ENCODE measurements at places on chromosomes 5 and 9.

DNA sequence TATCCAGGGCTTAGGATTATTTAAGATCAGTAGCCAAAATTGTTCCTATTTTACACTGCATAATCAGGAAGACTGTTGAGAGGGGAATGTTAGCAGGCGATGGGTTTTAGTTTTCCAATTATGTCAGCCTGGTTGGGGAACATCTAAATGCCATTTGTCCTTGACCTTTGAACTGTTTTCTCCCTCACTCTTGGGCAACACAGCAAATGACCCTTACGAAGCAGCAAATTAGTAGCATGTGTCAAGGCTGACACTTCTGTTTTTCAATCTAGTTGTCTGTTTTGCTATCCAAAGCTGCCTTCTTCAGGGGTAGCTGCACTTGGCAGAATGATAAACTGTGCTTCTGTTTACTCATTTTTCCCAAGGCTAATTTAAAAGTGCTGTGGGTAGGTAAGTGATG, 78.0 kb upstream of the AGXT2 start:
- no peak for DNase-seq

- no peak for DNase-seq
These were observed 27.6 kb downstream of the ACTL7A start for GRCh38 chr9:108889649-108890067.

DNA sequence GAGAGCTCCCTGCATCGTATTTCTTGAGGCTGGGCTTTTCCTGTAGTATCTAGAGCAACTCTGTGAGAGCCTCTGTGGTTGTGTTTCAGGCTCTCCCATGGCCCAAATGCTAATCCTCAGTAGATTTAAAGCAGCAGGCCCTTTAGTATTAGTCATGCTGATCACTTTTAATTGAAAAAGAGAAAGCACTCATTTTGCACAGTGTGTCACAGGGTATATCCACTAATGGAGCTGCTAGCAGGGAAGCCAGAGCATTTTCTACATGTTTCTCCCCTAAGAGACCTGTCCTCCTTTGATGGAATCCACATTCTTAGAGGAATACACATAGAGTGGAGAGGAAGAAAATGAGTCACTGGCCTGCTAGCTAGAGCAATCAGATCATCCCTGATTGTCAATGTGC, 348.5 kb downstream of the TMEM232 start:
- no peak for DNase-seq

GRCh38 chr5:74212336-74212735, 428.2 kb downstream of the ENC1 start:
- no peak for DNase-seq

GRCh38 chr5:164504141-164504772, 998.8 kb downstream of the MAT2B start:
- no peak for DNase-seq

DNA sequence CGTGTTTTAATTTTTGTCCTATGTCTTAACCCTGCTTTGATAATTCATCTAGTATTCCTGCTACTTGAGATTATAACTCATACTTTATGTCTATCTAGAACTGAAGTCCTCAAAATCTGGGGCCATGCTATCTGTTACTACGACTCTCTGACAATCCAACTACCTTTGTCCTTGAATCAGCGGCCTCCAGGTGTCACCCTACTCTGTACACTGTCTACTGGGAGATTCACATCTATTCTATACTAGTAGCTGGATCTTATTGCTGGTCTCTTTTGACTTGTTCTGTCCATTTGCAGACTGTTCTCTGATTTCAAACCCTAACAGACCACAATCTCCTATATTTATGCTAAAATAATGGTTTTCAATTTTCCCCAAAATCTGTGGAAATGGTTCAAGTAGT, 225.5 kb upstream of the ELAVL2 start:
- DNase-seq = no peak

- DNase-seq = no peak
These were observed 142.9 kb downstream of the CDK5RAP2 start for GRCh38 chr9:120436983-120437475.

All from T-helper 17 cell (primary cell).